Small intestine (tissue), 16 donors: ENCODE measurements at places on chromosomes 11 and 22. TPM values are rescaled to one million over a fixed set of nuclear protein-coding genes. Genes with fewer than 3 reads are reported as not detected.

DNA sequence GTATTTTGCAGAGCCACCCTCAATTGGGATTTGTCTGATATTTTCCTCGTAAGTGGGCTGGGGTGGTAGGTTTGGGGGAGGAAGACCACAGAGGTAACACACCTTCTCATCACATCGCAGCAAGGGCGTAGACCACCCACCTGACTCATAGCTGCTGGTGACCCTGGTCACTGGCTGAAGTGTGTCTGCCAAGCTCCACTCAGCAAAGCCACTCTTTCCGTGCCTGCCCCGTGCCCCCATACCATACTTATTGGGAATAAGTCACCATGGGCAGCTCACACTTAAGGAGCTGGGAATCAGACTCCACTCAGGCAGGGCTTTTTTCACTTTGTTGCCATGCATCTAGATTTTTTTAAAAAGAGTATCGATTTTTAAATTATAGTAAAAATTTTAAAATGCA is 111.6 kb downstream of the PHF21B start:
- no peak overlapping the region for H3K27ac ChIP-seq
- H3K4me1 ChIP-seq, result no peaks in the 10 kb centered on the region
- H3K36me3 ChIP-seq, result no peaks in the 10 kb centered on the region
- no peak for DNase-seq
- H3K27me3 ChIP-seq, result no peaks in the 10 kb centered on the region

DNA sequence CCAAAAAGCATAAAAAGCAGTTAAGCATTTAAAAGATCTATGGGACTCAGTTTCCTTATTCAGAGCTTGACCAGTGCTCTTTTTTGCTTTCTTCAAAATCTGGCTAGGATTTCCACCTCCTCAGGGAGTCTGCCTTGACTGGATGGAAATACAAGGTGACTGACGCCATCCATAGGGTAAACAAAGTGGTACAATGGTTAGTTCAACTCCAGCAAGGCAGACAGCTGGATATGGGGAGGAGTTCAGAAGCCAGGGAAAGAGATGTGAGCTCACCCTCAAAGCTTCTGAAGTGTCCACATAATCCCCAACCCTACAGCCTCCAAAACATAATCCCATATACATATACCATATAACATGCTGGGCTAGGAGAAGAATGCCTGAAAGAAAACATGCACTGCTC is 52.0 kb downstream of the KIRREL3 start:
- H3K4me1 ChIP-seq, result no peaks in the 10 kb centered on the region
- H3K4me3 ChIP-seq, result no peak overlapping the region
- no peaks in the 10 kb centered on the region for H3K27me3 ChIP-seq
- H3K36me3 ChIP-seq, result no peaks in the 10 kb centered on the region

- H3K36me3 ChIP-seq, result no peaks in the 10 kb centered on the region
- H3K27me3 ChIP-seq, result no peaks in the 10 kb centered on the region
- H3K27ac ChIP-seq, result no peak overlapping the region
- no peak for DNase-seq
These were observed 225.5 kb upstream of the BLID start for GRCh38 chr11:122341477-122341876.

- H3K27ac ChIP-seq, result no peak overlapping the region
- peak overlapping the region; percentile 47 for H3K4me3 ChIP-seq
- DNase-seq, result no peak
These were observed 952 bp upstream of the CATSPERZ start for GRCh38 chr11:64298966-64299846.

- no peak for DNase-seq
- H3K4me3 ChIP-seq, result no peak overlapping the region
- H3K36me3 ChIP-seq, result no peaks in the 10 kb centered on the region
- no peaks in the 10 kb centered on the region for H3K4me1 ChIP-seq
These were observed 465.3 kb downstream of the BRD1 start for GRCh38 chr22:49362211-49362839.

- H3K27ac ChIP-seq, result no peak overlapping the region
- DNase-seq, result peak; percentile 78
- no peaks in the 10 kb centered on the region for H3K4me1 ChIP-seq
- H3K4me3 ChIP-seq, result no peak overlapping the region
- H3K27me3 ChIP-seq, result no peaks in the 10 kb centered on the region
- no peaks in the 10 kb centered on the region for H3K36me3 ChIP-seq
These were observed 324.4 kb downstream of the NTM start for GRCh38 chr11:131694526-131695424.

GRCh38 chr22:24305260-24305692 is 34.6 kb downstream of the SPECC1L start:
- peak; percentile 36 for DNase-seq
- H3K27me3 ChIP-seq, result no peaks in the 10 kb centered on the region
- no peak overlapping the region for H3K4me3 ChIP-seq
- H3K36me3 ChIP-seq, result peaks cover 4% of the 10 kb centered on the region

The GLYATL1B gene
- polyA plus RNA-seq, result 0.06 TPM

DNA sequence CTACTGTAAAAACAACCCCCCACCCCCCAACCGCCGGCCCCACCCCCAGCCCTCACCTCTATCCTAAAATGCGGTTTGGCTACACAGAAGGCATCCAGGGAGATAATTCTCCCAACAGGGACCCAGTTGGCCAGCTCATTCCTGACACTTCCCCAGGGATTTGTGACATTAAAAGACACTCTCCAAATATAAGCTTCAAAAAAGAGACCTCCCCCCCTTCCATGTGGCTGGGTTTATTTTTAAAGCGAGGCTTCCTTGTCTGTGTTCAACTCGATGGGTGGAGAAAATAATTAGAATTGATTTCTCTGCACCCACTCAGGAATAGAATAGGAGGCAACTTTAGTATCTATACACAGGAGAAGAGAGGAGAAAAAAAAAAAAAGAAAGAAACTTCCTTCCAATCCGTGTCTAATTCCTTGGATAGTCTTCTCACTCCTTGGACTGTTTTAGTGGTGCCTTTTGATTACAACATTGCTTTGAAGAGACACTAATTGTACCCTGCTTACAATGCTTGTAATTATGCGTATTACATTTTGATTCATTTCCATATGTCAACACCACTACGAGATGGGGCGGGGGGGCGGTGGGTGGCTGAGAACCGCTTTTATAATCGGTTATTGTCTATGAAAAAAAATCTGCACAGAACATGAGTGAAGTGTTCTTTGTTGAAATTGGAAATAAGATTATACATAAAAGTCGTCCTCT is 500.4 kb downstream of the MIAT start:
- no peaks in the 10 kb centered on the region for H3K4me1 ChIP-seq
- no peak for DNase-seq
- H3K27me3 ChIP-seq, result no peaks in the 10 kb centered on the region

DNA sequence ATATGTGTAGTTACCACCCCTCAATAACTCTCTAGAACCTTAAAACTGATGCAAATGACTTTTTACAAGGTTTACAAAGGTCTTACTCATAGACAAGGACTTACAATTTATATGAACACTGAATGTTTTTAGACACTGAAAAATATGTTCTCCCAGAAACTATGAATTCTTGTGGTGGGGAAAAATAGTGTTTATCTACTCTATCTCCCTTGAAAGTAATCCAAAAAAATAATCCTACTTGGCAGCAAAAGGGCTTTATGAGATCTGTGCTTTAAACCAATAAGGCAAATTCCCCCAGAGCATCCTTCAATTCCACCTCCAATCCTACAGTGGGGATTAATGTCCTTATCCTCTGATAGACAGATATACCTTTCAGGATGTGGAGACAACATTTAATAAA is 1984.1 kb upstream of the RAG2 start:
- DNase-seq, result no peak
- H3K4me3 ChIP-seq, result no peak overlapping the region
- H3K4me1 ChIP-seq, result no peaks in the 10 kb centered on the region
- no peaks in the 10 kb centered on the region for H3K36me3 ChIP-seq

The NLRP14 gene
- not detected for polyA plus RNA-seq

DNA sequence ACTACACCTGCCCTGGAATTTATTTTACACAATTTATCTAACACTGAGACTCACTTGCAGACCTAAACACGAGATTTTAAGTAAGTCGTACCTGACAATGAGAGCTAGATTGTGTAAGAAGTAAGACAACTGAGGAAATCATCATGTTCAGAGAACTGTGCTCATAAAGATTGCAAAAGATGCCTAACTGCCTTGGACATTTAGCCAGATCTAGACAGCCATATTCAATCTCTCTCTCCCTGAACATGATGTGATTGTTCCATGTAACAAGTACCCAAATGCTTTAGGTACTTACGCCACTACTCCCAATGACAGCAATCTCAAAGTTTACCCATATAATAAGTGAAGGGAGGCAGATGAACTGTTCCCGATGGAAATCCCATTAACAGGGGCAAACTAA is 209.8 kb upstream of the PITPNB start:
- no peaks in the 10 kb centered on the region for H3K36me3 ChIP-seq
- no peak overlapping the region for H3K4me3 ChIP-seq
- no peak for DNase-seq
- H3K27ac ChIP-seq, result no peak overlapping the region

GRCh38 chr22:20395181-20395906 is 1.4 kb downstream of the ZNF74 start:
- no peak overlapping the region for H3K27ac ChIP-seq
- no peaks in the 10 kb centered on the region for H3K36me3 ChIP-seq
- H3K4me1 ChIP-seq, result no peaks in the 10 kb centered on the region
- DNase-seq, result no peak
- H3K4me3 ChIP-seq, result no peak overlapping the region

DNA sequence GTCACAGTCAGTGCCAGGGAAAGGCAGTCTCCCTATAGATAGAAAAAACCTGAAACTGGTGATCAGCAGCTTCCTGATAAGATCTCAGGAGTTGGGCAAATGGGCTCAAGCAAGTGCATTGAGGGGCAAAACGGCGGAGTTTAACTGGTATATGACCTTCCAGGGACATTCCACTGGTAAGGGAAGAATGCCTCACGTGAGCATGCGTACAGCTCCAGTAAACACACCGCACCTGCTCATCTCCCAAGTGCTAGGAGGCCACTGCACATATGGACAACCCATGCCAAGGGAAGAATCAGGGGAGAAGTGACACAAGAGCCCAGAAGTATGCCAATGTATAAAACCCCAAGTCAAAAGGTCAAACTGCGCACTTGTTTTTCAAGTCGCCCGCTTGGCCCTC is 11.6 kb downstream of the HEPHL1 start:
- no peak overlapping the region for H3K27ac ChIP-seq
- no peak overlapping the region for H3K4me3 ChIP-seq
- no peak for DNase-seq
- no peaks in the 10 kb centered on the region for H3K4me1 ChIP-seq

DNA sequence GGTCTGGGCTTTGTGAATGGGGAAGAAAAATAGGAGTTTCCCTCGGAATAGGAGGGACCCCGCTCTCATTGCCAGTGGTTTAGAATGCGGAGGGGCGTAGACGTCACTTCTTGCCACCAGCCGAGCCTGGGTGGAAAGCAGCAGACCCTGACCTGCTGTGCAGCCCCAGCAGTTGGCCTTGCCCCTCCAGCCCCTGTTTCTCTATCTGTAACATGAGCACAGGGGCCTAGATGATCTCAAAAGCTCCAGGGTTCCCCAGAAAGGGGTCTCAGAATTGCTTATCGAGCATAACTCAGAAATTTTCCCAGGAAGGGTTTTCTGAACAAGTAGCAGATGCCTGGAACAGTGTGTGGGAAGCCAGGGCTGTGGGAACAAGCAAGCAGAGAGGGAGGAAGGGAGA is 43.9 kb downstream of the C11orf91 start:
- DNase-seq, result no peak
- H3K27me3 ChIP-seq, result no peaks in the 10 kb centered on the region
- no peak overlapping the region for H3K4me3 ChIP-seq
- no peaks in the 10 kb centered on the region for H3K4me1 ChIP-seq
- no peak overlapping the region for H3K27ac ChIP-seq

- no peaks in the 10 kb centered on the region for H3K4me1 ChIP-seq
- H3K27me3 ChIP-seq, result no peaks in the 10 kb centered on the region
- peak overlapping the region; percentile 82 for H3K27ac ChIP-seq
- peak; percentile 14 for DNase-seq
- H3K4me3 ChIP-seq, result no peak overlapping the region
These were observed 19.0 kb upstream of the CCDC134 start for GRCh38 chr22:41781507-41781906.

DNA sequence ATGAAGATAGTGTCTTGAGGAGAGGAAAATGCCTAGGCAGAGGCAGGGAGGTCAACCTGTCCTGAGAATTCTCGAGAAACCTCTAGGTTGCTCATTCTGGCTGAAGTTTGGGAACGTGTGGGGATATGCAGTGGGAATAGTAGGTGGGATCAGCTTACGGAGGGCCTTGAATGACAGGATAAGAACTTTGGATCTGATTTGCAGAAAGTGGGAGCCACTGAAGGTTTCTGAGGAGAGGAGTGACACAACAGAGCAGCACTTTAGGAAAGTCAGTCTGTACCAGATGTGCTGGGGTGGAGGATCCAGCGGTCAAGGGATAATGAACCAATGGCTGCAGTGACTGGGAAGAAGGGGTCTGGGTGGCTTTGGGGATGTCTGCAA is 2.4 kb downstream of the CD82 start:
- H3K27ac ChIP-seq, result no peak overlapping the region
- peaks cover 16% of the 10 kb centered on the region for H3K4me1 ChIP-seq
- H3K36me3 ChIP-seq, result peaks cover 44% of the 10 kb centered on the region
- H3K27me3 ChIP-seq, result no peaks in the 10 kb centered on the region

The DNAJB7 gene
- polyA plus RNA-seq, result 0.54 TPM

DNA sequence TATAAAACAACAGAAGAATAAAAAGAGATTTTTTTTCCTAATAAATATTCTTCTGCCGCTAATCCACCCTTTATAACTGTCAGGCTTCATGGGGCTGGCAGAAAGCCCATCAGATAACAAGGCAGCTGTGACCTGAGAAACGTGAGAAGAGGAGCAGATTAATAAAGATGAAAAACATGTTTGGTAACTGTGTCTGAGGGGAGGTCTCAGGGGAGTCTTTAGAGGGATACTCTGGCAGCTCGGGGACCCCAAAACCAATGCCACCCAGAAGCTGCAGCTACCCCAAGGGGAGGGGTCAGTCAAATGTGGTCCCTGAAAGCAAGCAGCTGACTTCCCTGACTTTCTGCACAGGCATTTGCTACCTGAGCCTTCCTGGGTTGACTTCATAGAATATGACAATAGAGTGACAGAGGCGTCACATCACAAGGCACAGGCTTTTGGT is 48.4 kb upstream of the POU2AF1 start:
- H3K27ac ChIP-seq, result no peak overlapping the region
- no peaks in the 10 kb centered on the region for H3K27me3 ChIP-seq
- H3K4me1 ChIP-seq, result no peaks in the 10 kb centered on the region
- H3K36me3 ChIP-seq, result no peaks in the 10 kb centered on the region
- no peak overlapping the region for H3K4me3 ChIP-seq
- peak; percentile 50 for DNase-seq

The LUZP2 gene
- polyA plus RNA-seq, result 1.3 TPM

The PDE2A gene
- polyA plus RNA-seq, result 31.6 TPM

The MMP12 gene
- 0.81 TPM for polyA plus RNA-seq

The OR2AG1 gene
- polyA plus RNA-seq, result not detected
